ENCODE measurements at places on chromosomes 12 and 14. TPM values are rescaled to one million over a fixed set of nuclear protein-coding genes. Genes with fewer than 3 reads are reported as not detected.

- DNase-seq = peak; percentile 87
These were observed 602 bp upstream of the FBXO33 start for GRCh38 chr14:39432619-39433451.

The KITLG gene
- total RNA-seq = 11.8 TPM

GRCh38 chr12:6950401-6950801, 755 bp upstream of the PTPN6 start:
- no peak for DNase-seq

The ZNF385A gene
- 4.6 TPM for total RNA-seq

- peak; percentile 37 for DNase-seq
These were observed 88.3 kb downstream of the NPAS3 start for GRCh38 chr14:33026850-33027430.

GRCh38 chr12:74722709-74723108, 185.1 kb downstream of the ATXN7L3B start:
- DNase-seq = no peak

DNA sequence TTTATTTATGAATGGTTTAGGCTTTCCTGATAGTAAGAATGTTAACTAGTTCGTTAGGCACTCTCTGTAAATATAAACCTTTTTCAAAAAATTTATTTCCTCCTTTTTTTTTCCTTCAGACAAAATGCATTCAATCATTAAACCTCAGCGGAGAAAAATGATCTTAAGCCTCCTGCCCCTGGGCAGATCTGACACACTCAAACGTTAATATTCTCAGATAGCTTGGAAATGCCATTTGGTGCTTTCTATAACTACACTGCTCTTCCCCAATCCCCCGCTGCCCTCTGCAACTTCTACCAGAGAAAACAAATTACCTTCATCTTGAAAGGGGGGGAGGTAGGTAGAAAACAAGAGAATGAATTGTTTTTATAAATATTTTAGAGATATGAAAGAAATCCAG, 521.2 kb downstream of the MED13L start:
- no peak for DNase-seq

- no peak for DNase-seq
These were observed 174.3 kb downstream of the SOX5 start for GRCh38 chr12:23775208-23775607.

The AQP2 gene
- not detected for total RNA-seq

All from M059J (cell line).